ENCODE measurements at places on chromosomes 5 and 9.
A peak's percentile ranks its signal among the peaks of the same experiment; 100 is the strongest.

- peak; percentile 63 for DNase-seq
These were observed 198.1 kb downstream of the EFNA5 start for GRCh38 chr5:107472620-107473064.

- no peak for DNase-seq
These were observed 534.7 kb downstream of the CDH10 start for GRCh38 chr5:24110004-24110615.

DNA sequence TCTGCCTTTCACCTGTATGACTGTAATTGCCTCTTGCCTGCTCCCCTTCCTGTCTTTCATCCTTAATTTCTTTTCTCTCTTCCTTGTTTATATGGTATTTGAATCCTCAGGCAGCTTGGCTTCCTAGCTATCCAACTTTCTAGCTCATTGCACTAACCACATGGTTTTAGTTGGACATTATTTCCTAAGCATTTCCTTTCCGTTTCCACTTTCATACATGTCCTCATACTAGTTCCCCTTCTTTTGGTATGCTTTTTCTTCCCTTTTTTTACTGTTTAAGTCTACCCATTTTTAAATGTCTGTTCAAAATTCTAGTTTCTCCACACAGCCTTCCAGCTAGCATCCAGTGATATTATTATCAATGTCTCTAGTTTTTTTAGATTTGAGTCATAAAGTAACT is 6.6 kb downstream of the CWC27 start:
- DNase-seq, result no peak

- no peak for DNase-seq
These were observed 29.7 kb upstream of the FAM169A start for GRCh38 chr5:74895906-74896305.

DNA sequence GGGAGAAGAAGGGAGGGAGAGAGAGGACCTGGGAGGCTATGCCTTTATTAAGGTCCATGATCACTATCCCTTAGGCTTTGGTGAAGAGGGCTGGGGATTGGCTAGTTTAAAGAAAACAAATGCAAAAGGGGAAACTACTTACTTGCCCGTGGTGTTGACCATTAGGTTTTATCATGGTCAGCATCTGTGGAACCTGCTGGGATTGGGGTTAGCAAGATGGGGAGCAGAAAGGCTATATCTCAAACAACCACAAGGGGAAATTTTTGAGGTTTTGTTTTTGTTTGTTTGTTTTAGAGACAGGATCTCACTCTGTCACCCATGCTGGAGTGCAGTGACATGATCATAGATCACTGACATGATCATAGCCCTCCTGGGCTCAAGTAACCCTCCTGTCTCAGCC is 9.0 kb upstream of the RAD23B start:
- no peak for DNase-seq

DNA sequence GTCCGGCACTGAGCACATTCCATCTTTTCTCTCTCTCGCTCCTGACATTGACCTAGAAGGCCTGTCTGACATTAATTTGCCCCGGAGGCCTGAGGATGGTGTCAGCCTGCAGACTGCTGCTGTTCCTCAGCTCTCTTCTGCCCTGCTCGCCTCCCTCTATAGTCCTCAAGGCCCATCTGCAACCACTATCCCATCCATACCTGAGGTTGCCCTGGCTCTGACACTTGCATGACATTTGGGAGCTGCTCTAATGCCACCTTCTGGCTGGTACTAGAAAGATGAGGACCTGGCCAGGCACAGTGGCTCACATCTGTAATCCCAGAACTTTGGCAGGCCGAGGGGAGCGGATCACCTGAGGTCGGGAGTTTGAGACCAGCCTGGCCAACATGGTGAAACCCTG is 38.6 kb upstream of the GGTA1 start:
- DNase-seq, result no peak

- DNase-seq, result no peak
These were observed 199.9 kb downstream of the PIK3R1 start for GRCh38 chr5:68415177-68416085.

- DNase-seq, result no peak
These were observed 113.8 kb downstream of the TLE4 start for GRCh38 chr9:79685577-79685976.

- no peak for DNase-seq
These were observed 653 bp upstream of the HNRNPH1 start for GRCh38 chr5:179623906-179624741.

DNA sequence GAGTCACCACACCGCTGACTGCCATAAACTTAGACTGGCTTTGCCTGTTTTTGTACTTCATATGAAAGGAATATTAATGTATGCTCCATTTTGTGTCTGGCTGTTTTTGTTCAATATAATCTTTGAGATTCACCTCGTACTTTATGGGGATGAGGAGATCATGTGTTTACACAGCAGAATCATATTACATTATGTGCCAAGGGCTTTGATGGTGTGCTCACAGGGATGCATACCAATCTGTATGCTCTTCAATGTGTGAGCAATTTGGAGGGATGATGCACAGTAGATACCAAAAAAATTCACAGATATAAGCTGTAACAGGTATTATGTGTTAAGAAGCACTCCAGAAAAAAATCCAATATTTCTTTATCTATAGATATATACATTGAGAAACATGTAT is 113.7 kb downstream of the GABRB2 start:
- no peak for DNase-seq

DNA sequence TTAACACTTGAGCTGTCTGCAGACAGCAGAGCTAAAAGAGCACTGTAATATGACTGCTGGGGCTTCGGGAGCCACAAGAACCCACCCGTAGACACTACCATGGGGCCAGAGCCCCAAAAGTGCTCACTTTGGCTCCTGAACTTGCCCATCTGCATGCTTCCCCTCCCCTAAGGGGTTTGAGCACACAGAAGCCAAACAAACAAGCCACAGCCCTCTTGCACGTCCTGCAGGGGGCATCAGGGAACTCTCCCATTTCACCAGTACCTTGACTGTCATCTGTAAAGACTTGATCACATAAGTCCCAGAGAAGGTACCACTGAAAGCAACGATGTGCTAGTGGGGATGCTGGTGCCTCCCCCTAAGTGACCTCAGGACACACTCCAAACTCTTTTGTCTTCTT is 681.8 kb downstream of the SEMA5A start:
- DNase-seq, result peak; percentile 64

DNA sequence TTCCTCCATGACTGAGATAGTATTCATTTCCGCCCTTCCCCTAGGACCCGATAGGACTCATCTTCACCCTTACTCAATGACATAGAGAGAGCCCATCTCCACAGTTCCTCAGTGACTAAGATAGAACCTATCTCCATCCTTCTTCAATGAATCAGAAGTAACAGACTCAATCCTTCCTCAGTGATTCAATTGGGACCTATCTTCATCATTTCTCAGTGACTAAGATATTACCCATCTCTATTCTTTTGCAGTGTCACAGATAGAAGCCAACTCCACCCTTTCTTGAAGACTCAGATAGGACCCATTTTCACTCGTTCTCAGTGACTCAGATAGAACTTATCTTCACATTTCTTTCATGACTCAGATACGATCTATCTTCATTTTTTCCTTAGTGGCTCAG is 164.6 kb downstream of the FBXO4 start:
- no peak for DNase-seq

- DNase-seq, result no peak
These were observed 149.7 kb upstream of the EFNA5 start for GRCh38 chr5:107820429-107820828.

- no peak for DNase-seq
These were observed 338.3 kb downstream of the RAB3C start for GRCh38 chr5:58921159-58921558.

GRCh38 chr9:114207034-114207810 is 51.9 kb downstream of the COL27A1 start:
- no peak for DNase-seq

- DNase-seq, result no peak
These were observed 271.2 kb downstream of the FAM114A2 start for GRCh38 chr5:153767221-153768188.

DNA sequence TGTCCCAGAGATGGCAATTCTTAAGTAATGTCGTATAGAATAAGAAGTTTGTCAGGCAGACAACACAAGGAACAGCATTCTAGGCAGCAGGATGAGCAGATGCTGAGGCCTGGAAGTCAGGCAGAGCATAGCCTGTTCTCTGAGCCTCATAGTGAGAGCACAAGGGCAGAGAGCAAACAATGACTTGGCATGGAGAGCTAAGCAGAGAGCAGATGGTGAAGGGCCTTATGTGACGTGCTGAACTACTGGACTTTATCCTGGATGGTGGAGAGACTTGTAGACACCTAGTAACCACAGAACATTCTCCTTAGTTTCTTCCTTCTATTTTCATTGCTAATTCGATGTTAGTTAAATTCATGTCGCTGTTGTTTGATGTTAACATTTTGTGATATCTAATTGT is 60.1 kb downstream of the KCTD16 start:
- DNase-seq, result no peak

- DNase-seq, result no peak
These were observed 7.4 kb upstream of the IFNA1 start for GRCh38 chr9:21432672-21433425.

- no peak for DNase-seq
These were observed 75.5 kb upstream of the OTULINL start for GRCh38 chr5:14506140-14506538.

GRCh38 chr5:56856541-56857178 is 41.3 kb downstream of the MAP3K1 start:
- DNase-seq, result no peak

DNA sequence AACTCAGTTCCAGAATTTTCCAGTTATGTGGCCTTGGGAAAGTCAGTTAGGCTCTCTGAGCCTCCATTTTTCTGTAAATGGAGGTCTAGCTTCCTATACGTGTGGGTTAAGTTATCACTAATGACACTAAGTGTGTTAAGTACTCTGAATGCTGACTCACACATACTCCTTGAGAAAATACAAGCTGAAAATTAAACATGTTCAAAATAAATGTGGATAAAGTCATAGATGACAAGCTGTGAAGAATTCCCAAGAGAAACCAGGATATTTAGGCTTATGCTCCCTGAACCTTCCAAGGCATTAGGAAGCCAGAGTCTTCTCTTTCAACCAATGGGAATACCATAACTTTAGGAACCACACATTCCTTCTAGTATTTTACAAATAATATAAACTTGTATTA is 58.1 kb downstream of the ABCA1 start:
- no peak for DNase-seq

DNA sequence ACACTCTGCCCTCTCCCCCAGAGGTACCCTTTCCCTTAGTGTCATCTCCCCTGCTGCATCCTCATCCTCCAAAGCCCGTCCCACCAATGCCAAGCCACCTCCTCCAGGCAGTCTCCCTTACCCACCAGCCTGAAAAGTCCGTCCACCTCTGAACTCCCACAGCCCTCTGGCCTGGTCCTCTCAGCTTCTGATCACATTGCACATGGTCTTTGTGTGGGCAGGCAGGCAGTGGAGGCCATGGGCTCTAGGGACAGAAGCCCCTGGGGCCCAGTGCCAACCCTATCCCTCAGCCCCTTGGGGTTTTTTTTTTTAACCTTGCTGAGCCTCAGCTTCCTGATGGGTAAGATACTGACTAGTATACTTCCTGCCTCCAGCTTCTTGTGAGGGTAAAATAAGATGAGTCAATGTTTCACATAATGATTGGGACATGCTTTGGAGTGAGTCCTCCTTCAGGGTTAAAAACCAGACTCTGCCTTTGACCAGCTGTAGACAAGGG is 19.4 kb downstream of the CSF1R start:
- DNase-seq, result no peak

DNA sequence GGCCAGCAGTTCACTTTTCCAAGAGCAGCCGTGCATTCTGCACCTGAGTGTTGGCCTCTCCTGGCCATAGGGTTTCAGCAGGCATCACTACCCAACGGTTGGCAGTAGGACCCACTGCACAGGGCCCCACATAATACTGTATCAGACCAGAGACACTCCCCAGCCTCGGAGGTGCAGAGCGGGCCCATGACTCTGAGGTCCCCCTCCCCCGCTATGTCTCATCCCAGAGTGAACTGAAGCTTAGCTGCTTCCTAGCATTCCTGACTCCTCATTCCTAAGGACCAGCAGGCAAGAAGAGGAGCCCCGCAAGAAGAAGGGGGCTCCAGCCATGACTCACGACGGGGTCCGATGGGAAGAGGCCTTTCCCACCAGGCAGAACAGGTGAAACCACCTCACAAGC is 67.2 kb downstream of the CAMSAP1 start:
- no peak for DNase-seq

GRCh38 chr9:126956917-126957686 is 42.5 kb downstream of the RALGPS1 start:
- DNase-seq, result no peak
